ENCODE measurements at places on chromosomes 2 and 18.

DNA sequence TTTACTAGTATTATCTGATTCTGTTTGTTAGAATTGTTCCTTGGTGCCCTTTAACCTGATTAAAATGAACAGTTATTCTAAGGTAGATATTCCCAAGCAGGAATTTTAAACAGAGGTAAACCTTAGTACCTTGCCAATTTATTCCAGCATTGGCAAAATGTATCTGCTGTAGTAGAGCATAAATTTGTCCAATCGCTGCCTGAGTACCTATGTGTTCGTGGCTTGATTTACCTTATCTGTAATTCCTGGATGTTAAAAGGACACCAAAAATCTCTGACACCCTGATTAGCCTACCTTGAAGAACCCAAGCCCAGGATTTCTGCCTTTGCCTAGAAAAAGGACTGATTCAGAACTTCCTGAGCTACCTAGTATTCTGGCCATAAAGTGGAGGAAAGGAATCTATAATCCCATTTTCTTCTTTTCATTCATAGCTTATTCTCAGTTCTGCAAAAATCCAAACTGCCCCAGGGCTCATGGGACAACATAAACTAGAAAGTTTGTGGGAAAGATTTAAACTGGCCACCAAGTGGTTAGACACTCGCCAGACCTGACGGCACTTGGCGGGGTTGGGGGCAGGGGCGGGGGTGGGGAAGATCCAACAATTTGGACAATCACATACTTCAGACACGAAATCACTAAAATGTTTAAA, 16.2 kb upstream of the ZCCHC2 start:
- DNase-seq = no peak

DNA sequence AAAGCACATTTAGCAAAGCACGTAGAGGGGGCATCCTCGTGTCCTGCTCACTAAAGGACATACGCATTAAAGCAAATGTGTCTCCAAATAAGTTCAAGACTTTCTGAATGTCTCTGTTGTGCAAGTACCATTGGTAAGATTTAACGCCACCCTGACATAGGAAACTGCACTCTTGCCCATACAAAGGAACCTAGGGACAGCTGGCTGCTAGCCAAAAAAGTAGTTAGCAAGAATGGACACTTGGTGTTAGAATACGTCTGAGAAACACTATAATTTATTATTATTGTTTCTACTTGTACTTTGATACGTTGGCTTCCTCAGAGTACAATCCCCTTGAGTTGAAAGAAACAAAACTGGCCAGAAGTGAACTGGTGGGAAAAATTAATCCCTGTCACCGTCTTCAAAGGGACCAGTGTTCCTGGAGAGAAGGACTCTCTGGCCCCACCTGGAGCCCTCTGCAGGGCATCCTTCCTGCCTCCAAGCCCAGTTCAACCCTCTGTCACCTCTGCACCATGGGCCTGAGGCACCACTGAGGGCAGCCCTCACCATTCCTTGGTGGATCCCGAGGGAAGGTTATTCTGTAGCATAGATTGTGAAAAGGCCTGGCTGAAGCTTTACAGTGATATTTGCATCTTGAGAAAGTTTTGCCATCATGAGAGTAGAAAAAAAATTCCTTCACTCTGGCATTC, 51.4 kb upstream of the APCDD1 start:
- DNase-seq = no peak

DNA sequence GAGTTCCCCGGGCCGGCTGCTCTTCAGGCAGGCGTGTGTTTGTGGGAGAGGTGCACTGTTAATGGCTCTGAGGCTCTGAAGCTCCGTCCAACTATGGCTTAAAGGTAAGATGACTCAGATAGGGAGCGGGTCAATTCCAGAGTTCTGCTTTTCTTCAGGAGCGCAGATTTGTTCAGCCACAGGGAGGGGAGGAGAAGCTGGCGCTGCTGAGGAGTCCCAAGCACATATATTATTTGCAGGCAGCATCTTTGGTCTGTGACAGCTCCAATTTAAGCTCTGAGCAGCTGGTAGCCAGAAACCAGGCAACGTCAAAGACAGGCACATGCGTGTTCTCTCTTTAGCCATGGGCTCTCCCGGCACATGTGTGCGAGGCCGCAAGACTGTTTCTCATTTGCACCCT, 229.2 kb downstream of the BCL2 start:
- no peak for DNase-seq

DNA sequence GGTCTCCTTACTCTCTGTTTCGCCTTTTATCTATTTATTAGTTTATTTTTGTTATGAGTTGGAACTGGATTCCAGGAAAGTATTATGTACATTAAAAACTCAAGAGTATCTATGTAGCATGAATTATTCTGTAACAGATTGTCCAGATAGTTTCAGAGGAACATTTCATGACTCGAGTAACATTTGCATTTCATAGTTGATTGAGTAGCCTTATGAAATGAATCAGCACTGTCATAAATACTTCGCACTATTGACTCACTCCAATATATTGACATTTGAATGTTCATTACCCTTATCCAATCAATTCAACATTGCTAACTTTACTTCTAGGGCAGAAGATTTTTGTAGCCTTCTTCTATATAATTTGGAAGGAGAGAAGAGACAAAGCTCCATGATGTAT, 11.3 kb upstream of the VRK2 start:
- no peak for DNase-seq

Data from retina (tissue), 1 donor.